ENCODE measurements at places on chromosomes 2 and 18. TPM values are rescaled to one million over a fixed set of nuclear protein-coding genes. Genes with fewer than 3 reads are reported as not detected.

Gene PAIP2B
- 5.9 TPM for total RNA-seq

DNA sequence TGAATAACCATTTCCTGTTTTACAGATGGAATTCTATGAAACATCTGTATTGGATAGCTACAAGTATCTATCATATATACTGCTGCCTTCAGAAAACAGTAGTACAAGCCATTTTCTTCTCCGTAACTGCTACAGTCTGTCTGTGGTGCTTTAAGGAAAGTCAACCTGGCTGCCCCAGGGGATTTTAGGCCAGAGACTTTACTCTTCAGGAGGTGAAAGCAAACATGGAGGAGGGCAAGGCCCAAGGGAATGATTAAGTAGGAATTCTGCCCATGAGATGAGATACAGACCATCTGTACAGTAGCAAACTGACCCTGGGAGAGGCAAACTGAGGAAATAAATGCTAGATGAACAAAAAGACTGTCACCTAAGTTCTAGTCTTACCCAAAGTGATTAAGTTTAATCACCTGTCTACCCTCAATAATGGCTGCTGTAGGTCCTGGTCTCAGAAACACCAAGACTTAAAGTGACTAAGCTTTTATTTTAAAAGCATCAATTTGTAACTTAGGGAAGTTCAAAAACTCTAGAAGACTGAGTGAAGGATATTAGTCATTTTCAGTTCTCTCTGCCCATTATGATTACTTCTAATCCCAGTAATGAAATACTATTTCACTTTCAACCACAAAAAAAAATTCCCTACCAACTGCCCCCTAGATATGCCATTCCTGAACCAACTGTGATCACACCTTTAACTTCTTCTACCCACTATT, 14.8 kb downstream of the MBD2 start:
- no peak for DNase-seq
- no peak overlapping the region for H3K27ac ChIP-seq
- H3K4me1 ChIP-seq, result peaks cover 46% of the 10 kb centered on the region

Gene DTNA
- 12.0 TPM for total RNA-seq

GRCh38 chr2:43030551-43031307, 195.7 kb downstream of the ZFP36L2 start:
- H3K36me3 ChIP-seq, result no peaks in the 10 kb centered on the region
- H3K27me3 ChIP-seq, result no peaks in the 10 kb centered on the region
- DNase-seq, result no peak
- peaks cover 20% of the 10 kb centered on the region for H3K4me1 ChIP-seq

Gene SNRNP200
- total RNA-seq, result 96.1 TPM

GRCh38 chr2:239285932-239286230, 114.9 kb downstream of the HDAC4 start:
- DNase-seq, result no peak
- H3K27ac ChIP-seq, result no peak overlapping the region
- H3K4me1 ChIP-seq, result peaks cover 14% of the 10 kb centered on the region
- no peaks in the 10 kb centered on the region for H3K27me3 ChIP-seq

- H3K27me3 ChIP-seq, result no peaks in the 10 kb centered on the region
- H3K27ac ChIP-seq, result no peak overlapping the region
- peaks cover 38% of the 10 kb centered on the region for H3K36me3 ChIP-seq
- no peak for DNase-seq
- H3K4me3 ChIP-seq, result no peak overlapping the region
Observed at GRCh38 chr2:1677821-1678165, 66.5 kb downstream of the PXDN start.

DNA sequence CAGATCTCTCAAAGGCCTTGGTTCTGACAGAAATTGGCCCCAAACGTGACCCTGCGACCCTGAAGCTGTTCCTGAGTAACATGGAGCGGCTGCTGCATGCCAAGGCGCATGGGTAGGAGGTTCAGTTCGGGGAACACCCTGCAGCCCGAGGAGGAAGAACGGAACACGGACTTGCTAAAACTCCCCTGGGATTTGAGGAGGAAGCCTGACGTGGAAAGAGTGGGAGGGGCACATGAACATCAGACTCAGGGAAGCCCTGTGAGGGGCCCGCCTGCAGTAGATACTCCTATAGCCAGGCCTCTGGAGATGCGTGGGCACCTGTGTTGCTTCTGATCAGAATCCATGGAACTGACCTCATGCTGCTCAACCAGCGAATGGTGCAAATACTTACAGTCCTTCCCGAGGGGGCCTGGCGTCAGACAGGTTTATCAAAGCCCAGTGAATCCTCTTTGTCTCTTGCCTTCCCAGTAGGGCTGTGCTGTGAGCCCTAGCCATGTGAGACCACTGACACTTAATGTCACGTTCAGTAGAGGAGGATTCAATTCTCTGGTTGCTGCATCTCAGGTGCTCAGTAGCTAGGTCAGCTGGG, 46.8 kb downstream of the IMPA2 start:
- H3K36me3 ChIP-seq, result no peaks in the 10 kb centered on the region
- no peaks in the 10 kb centered on the region for H3K4me1 ChIP-seq
- H3K27ac ChIP-seq, result no peak overlapping the region
- H3K27me3 ChIP-seq, result no peaks in the 10 kb centered on the region
- no peak overlapping the region for H3K4me3 ChIP-seq

Gene SLC16A14
- 5.5 TPM for total RNA-seq

DNA sequence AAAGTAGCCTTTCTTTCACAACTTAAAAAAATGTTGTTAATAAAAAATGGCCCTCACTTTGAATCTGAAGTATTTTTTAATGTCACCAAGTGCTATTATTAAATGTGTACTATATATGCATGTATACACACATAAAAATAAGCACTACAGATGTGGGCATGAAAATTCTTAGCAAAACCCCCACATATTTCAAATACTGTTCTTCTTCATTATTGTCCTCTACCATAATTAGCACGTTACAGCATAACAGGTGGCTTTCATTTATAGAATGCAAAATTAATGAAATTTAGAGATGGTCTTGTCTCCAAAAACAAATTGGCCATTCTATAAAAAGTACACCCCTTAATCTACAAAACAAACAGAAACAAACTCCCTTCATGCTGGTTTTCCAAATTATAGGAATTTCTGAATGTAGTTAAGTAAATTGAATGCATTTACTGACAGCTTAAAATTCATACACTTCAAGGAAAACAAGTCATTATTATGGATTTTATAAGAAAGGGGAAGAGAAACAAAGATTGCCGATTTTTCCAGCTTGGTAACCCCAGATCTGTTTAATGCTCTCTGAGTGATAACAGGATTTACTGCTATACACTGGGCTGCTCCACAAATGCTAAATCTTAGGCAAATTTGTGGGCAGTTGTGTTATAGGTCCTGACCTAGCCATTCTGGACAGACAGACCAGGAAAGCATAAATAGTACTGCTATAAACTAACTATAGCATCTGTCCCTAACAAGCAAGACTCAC, 67.2 kb downstream of the SPRED2 start:
- no peaks in the 10 kb centered on the region for H3K27me3 ChIP-seq
- no peak overlapping the region for H3K4me3 ChIP-seq
- no peak overlapping the region for H3K27ac ChIP-seq
- no peak for DNase-seq
- H3K4me1 ChIP-seq, result peaks cover 42% of the 10 kb centered on the region

Gene SERPINB10
- total RNA-seq, result 0.58 TPM

- DNase-seq, result no peak
- H3K36me3 ChIP-seq, result no peaks in the 10 kb centered on the region
- H3K27me3 ChIP-seq, result no peaks in the 10 kb centered on the region
Observed at GRCh38 chr2:32865399-32866068, 81.2 kb upstream of the LTBP1 start.

DNA sequence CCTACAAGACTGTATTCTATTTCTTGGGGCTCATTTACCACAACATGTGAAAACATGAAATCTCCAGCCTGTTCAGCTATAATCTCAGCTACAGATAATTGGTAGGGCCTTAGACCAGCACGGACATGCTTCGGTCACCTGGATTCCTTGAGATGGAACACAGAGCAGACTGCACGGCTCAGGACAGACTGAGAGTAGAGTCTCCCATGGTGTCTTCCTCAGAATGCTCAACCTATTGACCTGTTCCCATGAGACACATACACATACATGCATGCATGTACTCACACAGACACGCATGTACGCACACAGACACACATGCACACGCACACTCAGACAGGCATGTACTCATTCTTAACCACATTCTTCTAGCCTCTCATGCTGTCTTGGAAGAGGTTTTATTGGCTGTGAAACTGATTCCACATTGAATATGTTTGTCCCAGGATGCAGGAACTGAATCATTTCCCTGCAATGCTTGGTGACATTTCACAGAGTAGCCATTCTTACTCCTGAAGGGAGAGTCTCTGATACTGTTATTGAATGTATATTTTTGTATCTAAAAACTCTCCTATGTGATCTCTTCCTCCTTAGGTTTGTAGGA, 23.5 kb upstream of the BZW1 start:
- no peak overlapping the region for H3K27ac ChIP-seq
- no peaks in the 10 kb centered on the region for H3K27me3 ChIP-seq
- H3K4me3 ChIP-seq, result no peak overlapping the region
- no peaks in the 10 kb centered on the region for H3K4me1 ChIP-seq
- DNase-seq, result no peak
- H3K36me3 ChIP-seq, result no peaks in the 10 kb centered on the region

Gene CYTIP
- 10.9 TPM for total RNA-seq

DNA sequence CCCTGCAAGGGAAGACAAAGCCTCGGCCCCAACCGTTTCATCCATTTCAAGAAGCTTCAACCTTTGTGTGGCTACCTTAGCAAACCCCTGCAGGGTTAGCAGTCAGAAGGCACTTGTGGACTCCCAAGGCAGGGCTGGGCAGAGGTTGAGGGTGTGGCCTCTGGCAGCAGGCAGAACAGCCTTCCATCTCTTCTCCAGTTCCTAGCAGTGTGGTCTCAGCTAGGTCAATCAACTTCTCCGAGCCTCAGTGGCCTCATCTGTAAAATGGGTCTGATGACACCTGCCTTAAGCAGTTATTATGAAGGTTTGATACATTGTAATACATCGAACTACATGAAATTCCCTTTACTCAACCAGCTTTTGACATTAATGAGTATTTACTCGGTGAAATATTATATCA, 6.8 kb upstream of the PRSS56 start:
- H3K4me1 ChIP-seq, result no peaks in the 10 kb centered on the region
- peaks cover 20% of the 10 kb centered on the region for H3K27me3 ChIP-seq
- H3K36me3 ChIP-seq, result no peaks in the 10 kb centered on the region
- H3K27ac ChIP-seq, result no peak overlapping the region
- DNase-seq, result no peak

DNA sequence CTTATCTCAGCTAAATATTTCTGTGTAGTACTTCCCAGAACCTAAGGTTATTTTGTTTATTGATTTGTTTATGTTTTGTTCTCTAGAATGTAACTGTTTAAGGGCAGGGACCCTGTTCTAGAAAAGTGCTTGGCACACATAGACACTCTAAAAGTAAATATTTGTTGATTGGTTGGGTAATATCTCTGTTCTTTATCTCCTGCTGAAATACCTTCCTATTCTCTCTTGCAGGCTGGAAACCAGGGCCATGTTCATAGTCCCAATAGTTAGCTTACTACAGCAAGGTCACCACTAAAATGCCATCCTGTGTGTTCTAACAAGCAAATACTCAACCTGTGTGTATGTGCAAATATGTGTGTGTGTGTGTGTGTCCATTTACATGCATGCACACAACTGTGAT, 375.6 kb upstream of the MEIS1 start:
- no peaks in the 10 kb centered on the region for H3K27me3 ChIP-seq
- H3K4me3 ChIP-seq, result no peak overlapping the region
- no peaks in the 10 kb centered on the region for H3K36me3 ChIP-seq
- no peaks in the 10 kb centered on the region for H3K4me1 ChIP-seq

DNA sequence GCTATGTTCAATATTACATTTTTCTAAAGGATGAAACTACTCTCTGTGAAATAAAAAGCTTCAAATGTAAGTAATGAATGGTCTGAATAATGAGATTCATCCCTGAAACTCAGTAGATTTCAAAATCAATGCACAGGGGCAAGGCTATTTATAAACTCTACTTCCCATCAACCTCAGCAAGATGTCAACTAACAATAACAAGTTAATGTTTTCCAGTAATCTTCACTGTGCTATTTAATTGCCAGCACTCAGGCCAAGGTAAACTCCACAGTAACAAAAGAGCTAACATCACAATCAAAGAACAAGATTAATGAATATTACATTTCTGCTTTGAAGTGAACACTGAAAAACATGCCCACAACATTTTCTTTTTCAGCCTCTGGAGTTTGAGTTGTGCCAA, 144.3 kb upstream of the ZFP36L2 start:
- H3K4me1 ChIP-seq, result peaks cover 6% of the 10 kb centered on the region
- H3K27me3 ChIP-seq, result no peaks in the 10 kb centered on the region
- DNase-seq, result no peak
- H3K27ac ChIP-seq, result no peak overlapping the region
- H3K4me3 ChIP-seq, result no peak overlapping the region

DNA sequence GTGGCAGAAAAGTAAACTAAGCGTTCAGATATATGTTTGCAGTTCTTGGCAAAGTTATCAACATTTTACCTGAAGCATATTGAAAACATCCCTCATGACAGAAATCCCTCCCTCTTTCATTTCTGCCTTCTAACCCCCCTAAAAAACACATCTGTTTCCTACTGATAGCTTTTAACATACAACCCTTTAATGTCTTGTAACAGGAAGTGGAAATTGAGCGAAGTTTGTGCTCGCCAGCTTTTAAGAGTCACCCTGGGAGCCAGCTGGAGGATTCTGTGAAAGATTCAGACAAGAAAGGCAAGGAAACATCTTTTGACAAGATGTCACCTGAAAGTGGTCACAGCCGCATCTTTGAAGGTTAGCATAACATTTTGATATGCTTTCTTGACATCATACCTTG, 247.4 kb downstream of the XIRP2 start:
- H3K4me3 ChIP-seq, result no peak overlapping the region
- H3K36me3 ChIP-seq, result no peaks in the 10 kb centered on the region
- DNase-seq, result no peak
- H3K4me1 ChIP-seq, result no peaks in the 10 kb centered on the region

DNA sequence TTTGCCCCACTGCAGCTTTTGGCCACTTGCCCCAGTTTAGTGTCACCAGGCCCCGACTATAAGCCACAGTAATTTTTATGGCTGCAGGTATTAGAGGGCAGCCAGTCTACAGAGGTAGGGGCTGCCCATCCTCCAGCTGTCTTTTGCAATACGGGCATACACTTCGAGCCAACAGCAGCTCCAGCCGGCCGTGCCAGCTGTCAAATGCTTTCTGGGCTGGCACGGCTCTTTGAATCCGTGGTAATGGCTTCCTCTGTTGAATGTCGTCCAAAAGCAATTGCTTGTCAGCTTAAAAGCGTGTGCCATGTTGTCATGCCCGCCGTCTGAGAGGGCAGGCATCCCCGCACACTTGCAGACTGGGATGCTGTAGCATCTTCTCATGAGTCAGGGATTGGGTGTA, 41.3 kb downstream of the BCL2L11 start:
- no peak for DNase-seq
- H3K27ac ChIP-seq, result no peak overlapping the region
- H3K36me3 ChIP-seq, result no peaks in the 10 kb centered on the region
- no peaks in the 10 kb centered on the region for H3K27me3 ChIP-seq
- H3K4me3 ChIP-seq, result no peak overlapping the region

Gene MAPK4
- 0.55 TPM for total RNA-seq

GRCh38 chr2:176170602-176171305, 13.6 kb downstream of the HOXD3 start:
- peaks cover 79% of the 10 kb centered on the region for H3K27me3 ChIP-seq
- no peak overlapping the region for H3K27ac ChIP-seq
- H3K4me1 ChIP-seq, result no peaks in the 10 kb centered on the region

Gene ELAC1
- 5.2 TPM for total RNA-seq

GRCh38 chr2:48927355-48927754, 171.8 kb upstream of the LHCGR start:
- no peaks in the 10 kb centered on the region for H3K36me3 ChIP-seq
- no peak overlapping the region for H3K27ac ChIP-seq
- H3K4me1 ChIP-seq, result no peaks in the 10 kb centered on the region
- no peaks in the 10 kb centered on the region for H3K27me3 ChIP-seq

Data from left lung (tissue), 14 donors.